ENCODE measurements at places on chromosomes 11 and 22.

- DNase-seq = no peak
These were observed 4.7 kb downstream of the HARBI1 start for GRCh38 chr11:46612326-46612725.

DNA sequence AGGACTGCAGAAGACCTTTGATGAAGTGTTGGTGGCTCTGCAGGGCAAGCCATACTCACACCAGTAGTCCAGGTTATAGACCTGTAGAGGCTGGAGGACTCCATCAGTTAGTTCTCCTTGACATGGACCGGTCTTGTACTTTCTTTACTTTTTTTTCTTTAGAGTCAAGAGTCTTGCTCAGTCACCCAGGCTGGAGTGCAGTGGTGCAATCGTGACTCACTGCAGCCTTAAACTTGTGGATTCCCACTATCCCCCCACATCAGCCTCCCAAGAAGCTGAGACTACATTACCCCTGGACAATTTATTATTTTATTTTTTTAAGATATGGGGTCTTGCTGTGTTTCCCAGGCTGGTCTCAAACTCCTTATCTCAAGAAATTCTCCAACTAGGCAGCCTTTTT lies 49.6 kb upstream of the E2F8 start:
- no peak for DNase-seq

DNA sequence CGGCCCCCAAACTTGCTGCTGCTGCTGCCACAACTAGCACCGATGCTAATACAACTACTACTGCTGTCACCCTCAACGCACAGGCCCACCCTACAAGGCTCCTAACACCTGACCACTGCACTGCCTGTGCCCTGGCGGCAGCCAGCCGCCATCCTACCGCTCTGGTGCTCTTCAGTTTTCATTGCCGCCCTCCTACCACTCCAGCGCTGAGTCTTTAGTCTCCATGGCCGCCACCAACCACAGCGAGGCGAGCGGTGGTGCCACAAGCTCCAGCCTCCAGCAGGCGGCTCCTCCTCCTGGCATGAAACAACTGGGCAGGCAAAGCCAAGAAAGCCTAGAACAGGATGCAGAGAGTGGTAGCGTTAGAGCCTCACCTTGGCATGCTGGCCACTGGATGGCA lies 5.0 kb upstream of the RFPL3 start:
- no peak for DNase-seq

GRCh38 chr11:111554532-111554931 lies 14.0 kb downstream of the LAYN start:
- no peak for DNase-seq

GRCh38 chr11:94739331-94739730 lies 28.8 kb upstream of the AMOTL1 start:
- no peak for DNase-seq

- DNase-seq = no peak
These were observed 19.3 kb downstream of the RFPL1 start for GRCh38 chr22:29457730-29458129.

DNA sequence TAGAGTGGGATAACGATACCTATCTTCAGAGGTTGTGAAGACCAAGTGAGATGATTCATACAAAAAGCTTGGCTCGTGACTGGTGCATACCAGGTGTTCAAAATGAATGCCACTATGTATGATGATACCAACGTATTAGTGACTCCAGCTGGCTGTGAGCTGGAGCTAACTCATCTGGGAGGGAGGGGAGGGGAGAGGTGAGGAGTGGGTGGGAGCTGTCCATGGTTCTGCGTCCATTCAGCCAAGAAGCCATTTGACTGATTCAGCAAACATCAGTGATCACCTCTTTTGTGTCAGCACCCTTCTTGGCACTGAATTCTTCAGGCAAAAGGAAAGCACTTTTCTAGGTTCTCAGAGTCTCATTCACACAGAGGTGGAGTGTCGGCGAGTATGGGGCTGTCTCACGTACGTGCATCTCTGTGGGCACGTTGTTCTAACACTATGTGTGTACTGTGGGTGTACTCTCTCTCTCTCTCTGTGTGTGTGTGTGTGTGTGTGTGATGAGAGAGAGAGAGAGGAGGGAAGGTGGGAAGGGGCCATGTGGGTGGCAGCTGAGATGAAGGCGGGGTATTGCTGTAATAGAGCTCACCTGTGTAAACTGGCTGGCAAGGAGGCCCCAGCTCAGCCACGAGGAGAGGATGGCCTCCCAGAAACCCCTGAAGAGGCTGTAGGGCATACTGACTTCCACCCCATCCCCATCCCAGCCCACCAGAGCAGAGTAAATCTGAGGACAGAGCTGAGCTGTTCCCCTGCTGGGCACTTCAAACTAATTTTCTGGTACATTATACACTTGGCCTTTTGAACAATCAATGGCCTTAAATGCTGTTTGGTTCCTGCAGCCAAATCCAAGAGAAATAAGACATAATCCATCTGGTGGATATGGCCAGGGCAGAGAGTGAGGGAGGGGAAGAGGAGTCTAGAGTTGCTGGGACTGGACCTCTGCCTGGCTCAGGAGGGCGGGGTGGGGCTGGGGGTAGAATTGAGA lies 96.1 kb upstream of the THY1 start:
- no peak for DNase-seq

DNA sequence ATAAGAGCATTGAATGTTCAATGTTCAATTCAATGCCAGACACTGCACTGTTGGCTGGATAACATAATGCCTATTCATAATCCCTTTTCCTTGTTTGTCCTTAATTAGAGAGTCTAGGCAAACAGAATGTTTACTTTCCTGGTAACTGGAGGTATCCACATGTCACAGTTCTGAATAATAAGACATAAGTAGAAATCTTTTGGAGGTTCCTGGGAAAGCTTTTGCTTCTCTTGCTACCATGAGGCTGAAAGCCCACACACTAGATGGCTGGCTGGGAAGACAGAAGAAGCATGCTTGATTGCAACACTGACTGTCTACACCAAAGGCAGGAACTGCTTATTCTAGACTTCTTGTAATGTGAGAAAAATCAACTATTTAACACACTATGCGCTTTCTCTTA lies 79.5 kb downstream of the GAB2 start:
- DNase-seq = no peak

GRCh38 chr11:27497284-27497866 lies 9.2 kb downstream of the LIN7C start:
- DNase-seq = no peak

GRCh38 chr11:28615542-28615941 lies 507.4 kb downstream of the METTL15 start:
- DNase-seq = no peak

DNA sequence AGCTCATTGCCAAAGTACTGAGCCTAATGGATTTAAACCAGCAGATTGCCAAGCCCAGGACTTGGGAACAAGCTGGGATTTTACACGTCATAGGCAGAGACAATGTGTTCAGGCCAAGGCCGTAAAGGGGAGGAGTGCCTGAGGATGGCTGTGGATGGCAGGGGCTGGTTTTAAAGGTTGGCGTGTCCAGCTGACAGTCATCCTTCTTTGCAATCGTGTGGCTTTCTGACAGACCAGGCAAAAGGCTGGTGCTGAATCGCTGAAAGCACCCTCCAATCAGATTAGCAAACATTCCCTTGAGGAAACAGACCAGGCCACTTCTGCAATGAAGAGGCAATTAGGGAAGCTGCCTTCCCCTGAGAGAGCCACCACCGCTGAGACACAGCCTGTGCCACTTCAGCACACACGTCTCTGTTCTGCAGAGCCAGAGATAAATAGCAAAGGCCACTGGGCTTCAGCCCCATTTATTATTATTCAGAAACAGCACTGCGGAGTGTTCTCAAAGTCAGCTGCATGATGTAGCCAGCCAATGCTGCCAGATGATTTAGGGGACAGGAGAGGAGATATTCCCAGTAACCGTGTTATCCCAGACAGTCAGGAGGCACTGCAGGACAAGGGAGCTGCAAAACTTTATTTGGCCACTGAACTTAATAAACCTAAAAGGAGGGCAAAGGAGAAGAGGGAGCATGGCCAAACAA lies 54.2 kb upstream of the CSNK2A3 start:
- DNase-seq = no peak

GRCh38 chr11:117671370-117671769 lies 125.6 kb downstream of the DSCAML1 start:
- DNase-seq = no peak

- no peak for DNase-seq
These were observed 7.3 kb upstream of the EHF start for GRCh38 chr11:34613552-34614056.

DNA sequence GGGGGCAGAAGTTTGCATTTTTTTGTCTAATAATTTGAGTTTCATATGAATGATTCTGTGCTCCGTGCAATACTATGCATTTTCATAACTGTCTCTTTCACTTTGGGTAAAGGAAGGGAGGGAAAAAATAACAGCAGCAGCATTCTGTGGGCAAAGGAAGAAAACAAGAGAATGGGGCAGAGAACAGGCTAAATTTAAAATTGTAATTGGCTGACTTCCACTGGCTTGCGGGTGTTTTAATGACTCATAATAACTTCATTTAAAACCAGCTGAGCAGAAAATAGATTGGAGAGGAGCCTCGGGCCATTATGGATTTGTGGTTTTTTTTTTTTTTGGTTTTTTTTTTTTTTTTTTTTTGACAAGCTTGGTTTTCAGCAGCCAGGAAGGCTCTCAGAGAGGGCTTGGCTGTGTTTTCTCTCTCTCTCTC lies 107.4 kb downstream of the ZBTB16 start:
- DNase-seq = peak; percentile 58

GRCh38 chr22:44151676-44152075 lies 29.0 kb upstream of the PARVG start:
- DNase-seq = no peak

- no peak for DNase-seq
These were observed 12.1 kb downstream of the HPS4 start for GRCh38 chr22:26471522-26471921.

- DNase-seq = no peak
These were observed 8.9 kb downstream of the TAF1D start for GRCh38 chr11:93732237-93732892.

DNA sequence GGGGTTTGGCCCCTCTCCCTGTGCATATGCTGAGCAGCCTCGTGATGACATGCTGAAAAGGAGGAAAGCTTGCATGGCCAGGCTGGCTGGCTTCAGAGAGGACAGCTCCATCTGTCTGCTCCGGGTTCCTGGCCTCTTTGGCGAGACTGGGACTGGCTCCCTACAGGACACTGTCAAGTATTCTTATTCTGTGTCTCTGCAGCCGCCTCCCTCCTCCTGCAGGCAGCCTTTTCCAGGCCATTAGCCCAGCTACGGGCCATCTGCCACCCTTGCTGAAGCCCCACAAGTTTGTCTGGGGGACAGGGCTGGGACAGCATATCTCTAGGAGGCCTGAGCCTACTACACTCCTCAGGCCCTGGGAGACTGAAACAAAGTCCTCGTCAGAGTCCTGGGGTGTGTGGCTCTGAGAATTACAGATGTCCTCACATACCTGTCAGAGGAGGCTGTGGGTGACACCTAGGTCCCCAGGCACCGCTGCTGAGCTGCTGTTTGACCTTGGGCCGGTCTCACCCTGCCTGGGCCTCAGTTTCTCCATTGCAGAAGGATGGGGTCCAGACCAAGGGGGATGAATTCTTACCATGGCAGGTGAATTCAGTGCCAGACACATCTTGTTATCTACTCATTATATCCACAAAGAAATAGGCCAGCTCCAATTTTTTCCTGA lies 11.0 kb downstream of the MRGPRG start:
- no peak for DNase-seq

DNA sequence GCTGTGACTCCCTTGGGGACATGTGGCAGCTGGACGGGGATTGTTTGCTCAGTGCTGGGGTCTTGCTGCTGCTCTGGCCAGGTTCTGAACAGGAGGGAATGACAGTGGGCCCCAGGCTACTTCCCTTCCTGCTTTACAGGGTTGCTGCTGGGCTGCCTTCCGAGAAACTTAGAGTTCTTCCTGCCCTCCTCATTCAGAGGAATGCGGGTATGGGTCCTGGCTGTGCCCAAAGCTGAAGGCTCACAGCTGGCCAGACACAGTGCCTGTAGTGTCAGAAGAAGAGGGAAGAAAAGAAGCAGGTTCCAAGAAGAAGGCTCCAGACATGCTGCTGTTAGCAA lies 108.3 kb upstream of the PARVA start:
- DNase-seq = peak; percentile 68

- DNase-seq = peak; percentile 83
These were observed 35.0 kb downstream of the GRIK4 start for GRCh38 chr11:120546312-120547205.

GRCh38 chr11:112841729-112842128 lies 119.5 kb upstream of the NCAM1 start:
- DNase-seq = no peak

DNA sequence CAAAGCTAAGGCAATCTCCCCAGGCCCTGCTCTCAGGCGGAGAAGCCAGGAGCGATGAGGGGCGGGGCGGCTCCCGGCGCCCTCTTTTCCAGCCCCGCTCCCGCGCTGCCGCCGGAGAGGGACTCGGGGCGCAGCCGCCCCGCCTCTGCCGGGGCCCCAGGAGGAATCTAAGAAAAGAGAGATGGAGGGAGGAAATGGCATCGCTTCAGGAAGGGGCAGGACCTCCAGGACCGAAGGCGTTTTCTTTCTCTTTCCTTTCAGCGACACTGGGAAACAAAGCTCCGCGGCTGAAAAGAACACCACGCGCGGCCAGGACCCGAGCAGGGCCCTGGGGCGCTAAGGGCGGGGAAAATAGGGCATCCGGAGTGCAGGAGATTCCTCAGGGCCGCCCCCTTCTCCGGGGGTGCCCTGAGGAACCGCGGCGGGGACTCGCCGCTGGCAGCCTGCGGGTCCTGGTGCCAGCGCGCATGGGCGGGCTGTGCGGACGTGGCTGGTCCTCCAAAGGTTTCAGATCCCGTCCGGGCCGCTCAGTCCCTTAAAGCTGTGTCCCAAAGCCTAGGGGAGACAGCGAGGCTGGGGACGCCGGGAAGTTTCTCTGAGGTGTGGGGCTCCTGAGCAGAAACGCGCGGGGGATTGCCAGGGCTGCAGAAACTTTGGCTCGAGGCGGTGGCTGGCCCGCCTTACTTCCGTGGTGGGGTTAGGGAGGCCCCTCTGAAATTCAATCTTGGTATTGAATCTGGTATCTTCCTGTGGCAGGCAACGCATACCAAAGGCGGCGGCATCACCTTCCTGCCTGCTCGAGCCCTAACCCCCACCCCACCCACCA lies 2.8 kb upstream of the BSX start:
- no peak for DNase-seq

GRCh38 chr11:849104-849824 lies 6.6 kb downstream of the TSPAN4 start:
- DNase-seq = no peak

GRCh38 chr22:46087816-46088277 lies 62.5 kb upstream of the PPARA start:
- peak; percentile 85 for DNase-seq

Measured in mucosa of gallbladder (tissue), 1 donor.